ENCODE measurements at places on chromosomes 7 and 10.

DNA sequence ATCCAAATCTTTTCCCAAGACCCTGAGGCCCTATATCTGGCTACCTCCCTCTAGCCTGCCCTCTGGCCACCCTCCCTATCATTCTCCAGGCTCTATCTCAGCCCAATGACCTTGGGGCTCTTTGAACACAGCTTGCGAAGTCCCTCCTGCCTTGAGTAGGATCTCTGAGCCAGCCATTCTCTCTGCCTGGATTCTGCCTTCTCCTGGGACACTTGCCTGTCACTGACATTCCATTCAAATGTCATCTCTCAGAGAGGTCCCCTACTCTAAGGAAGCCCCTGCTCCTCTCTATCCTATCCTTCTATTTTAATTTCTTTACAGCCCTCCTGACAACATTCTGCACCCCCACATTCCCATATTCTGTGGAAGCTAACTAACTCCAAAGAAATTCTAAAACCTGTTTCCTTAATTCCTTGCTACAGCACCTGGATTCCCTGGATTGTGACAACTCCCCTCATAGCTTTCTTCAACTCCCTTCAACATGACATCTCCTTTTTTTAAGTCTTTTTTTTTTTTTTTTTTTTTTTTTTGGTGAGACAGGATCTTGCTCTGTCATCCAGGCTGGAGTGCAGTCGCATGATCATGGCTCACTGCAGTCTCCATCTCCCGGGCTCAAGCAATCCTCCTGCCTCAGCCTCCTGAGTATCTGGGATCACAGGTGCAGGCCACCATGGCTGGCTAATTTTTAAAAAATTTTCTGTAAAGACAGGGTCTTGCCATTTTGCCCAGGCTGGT, 81.0 kb upstream of the ASAH2 start:
- DNase-seq: no peak

DNA sequence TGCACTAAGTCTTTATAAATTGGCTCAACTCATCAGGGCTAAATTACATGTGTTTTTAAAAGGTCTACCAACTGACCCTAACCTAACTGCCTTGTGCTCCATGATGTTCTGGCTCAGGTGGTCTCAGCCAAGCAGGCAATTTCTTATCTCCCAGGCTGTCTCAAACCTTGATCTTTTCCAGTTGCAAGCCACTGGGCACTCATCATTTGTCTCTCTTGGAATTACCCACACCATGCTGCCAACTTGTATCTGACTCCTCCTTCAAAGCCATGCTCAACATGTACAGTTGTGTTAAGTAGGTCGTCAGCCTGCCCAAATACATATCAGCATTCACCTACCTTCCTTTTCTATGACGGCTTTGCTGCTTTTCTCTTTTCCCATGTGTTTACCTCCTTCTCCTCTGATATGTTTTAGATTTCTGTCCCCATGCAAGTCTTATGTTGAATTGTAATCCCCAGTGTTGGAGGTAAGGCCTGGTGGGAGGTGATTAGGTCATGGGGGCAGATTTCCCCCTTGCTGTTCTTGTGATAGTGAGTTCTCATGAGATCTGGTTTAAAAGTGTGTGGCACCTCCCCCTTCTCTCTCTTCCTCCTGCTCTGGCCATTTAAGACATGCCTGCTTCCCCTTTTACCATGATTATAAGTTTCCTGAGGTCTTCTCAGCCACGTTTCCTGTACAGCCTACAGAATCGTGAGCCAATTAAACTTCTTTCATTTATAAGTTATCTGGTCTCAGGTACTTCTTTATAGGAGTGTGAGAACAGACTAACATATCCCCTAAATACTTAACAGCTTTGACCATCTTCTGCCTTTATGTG, 130.0 kb downstream of the ELAPOR2 start:
- no peak for DNase-seq

DNA sequence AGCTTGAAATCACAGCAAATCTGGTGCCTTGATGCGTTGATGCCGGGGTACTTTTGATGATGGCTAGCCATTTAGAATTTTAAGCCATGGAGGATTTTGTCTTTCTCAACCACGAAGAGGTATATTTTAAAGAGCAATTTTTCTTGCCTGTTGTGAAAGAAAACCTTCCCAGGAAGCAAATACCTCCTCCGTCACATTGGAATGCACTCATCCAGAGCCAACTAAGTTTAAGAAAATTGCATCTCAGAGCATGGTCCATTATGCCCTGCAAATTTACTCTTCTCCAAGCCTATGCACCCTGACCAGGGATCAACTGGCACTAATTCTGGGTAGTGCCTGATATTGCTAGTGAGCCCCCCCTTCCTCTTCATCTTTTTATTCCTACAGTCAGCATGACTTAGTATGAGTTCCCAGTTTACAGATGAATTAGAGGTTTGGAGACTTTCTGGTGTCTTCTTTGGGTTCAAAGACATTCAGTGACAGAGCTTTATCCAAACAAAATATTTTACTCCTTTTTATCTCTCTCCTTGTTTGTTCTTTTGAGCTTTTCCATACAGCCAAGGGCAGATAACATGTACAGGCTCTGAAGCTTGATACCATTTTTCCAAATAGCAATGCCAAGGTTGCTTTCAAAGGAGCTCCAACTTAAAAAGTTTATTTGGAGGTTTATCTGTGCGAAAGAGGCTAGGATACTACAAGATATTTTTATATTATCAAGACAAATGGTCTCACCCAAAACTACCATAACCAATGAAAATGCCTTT, 56.6 kb upstream of the ANK3 start:
- no peak for DNase-seq

DNA sequence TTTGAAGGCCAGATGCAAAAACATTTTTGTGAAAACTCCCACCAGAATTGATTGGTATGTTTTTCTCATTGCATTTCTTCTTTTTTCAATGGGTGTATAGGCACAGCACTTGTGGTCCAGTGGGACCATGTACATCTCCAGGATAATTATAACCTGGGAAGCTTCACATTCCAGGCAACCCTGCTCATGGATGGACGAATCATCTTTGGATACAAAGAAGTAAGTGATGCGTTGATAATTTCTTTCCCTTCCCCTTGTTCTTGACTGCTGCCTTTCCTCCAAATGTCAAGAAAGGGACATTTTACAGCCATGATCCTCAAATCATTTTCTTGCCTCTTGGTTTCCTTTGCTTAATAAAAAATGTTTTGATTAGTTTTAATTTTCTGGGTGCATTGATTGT, 331.5 kb downstream of the PLXDC2 start:
- no peak for DNase-seq

- DNase-seq: no peak
These were observed 181.8 kb upstream of the KIAA1217 start for GRCh38 chr10:24027107-24027506.

Measured in NCI-H1436 (cell line).